Endodermal cell (in vitro differentiated cells): ENCODE measurements at places on chromosomes 6 and 20. TPM values are rescaled to one million over a fixed set of nuclear protein-coding genes. Genes with fewer than 3 reads are reported as not detected.

Gene HLA-DQB1
- 9.1 and 11.1 TPM in 2 replicates for total RNA-seq

Gene RAB32
- 17.0 to 31.0 TPM (median 19.8 TPM) in 3 replicates for total RNA-seq

Gene BANF2
- total RNA-seq: not detected in 3 replicates

GRCh38 chr6:164069350-164069990 is 655.0 kb downstream of the QKI start:
- H3K27ac ChIP-seq: peak overlapping the region; percentile 79
- no peak for DNase-seq
- H3K27me3 ChIP-seq: no peaks in the 10 kb centered on the region
- H3K4me1 ChIP-seq: no peaks in the 10 kb centered on the region

DNA sequence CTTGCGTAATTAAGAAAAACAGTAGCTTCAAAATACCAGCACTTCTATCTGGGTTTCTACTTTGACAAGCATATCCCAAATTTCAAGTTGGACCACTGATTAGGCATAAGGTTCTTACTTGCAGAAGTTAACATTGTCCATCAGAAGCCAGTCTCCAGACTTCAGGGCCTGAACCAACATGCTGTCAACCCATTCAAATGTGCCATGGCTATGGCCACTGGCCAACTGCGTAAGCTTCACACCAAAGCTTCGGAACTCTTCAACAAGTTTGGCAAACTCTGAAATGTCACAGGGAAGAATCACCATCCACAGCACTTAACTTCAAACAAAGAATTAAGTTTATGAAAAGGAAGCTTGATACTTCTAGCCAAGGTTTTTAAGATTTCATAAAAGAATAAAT is 78.0 kb upstream of the LYRM2 start:
- no peak for DNase-seq
- no peaks in the 10 kb centered on the region for H3K27me3 ChIP-seq
- H3K4me3 ChIP-seq: no peak overlapping the region
- peaks cover 96% of the 10 kb centered on the region for H3K36me3 ChIP-seq
- H3K4me1 ChIP-seq: no peaks in the 10 kb centered on the region

GRCh38 chr20:2708665-2709064 is 16.1 kb downstream of the EBF4 start:
- no peak overlapping the region for H3K4me3 ChIP-seq
- peak; percentile 43 for DNase-seq
- H3K27ac ChIP-seq: no peak overlapping the region
